Large intestine (tissue), 12 donors: ENCODE measurements at places on chromosomes 12 and 14. TPM values are rescaled to one million over a fixed set of nuclear protein-coding genes. Genes with fewer than 3 reads are reported as not detected.
A peak's percentile ranks its signal among the peaks of the same experiment; 100 is the strongest.

DNA sequence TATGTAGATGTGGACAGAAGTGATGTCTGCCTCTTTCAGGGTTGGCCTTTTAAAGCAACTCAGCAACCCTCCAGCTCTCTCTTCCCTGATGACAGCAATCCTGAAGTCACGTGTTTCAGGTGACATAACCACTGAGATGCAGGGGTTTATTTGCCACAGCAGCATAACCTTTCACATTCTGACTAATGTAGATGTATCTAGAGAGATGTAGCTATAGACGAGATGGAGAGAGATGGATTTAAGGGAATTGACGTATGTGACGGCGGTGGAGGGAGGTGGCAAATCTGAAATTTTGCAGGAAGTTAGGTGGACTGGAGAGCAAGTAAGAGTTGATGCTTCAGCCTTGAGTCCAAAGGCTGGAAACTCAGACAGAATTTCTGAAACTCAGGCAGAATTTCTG, 126.0 kb downstream of the ZFP36L1 start:
- no peak for DNase-seq
- H3K36me3 ChIP-seq = no peaks in the 10 kb centered on the region
- peaks cover 12% of the 10 kb centered on the region for H3K4me1 ChIP-seq

- DNase-seq = no peak
- H3K27me3 ChIP-seq = no peaks in the 10 kb centered on the region
- no peak overlapping the region for H3K4me3 ChIP-seq
- H3K4me1 ChIP-seq = peaks cover 17% of the 10 kb centered on the region
- peaks cover 7% of the 10 kb centered on the region for H3K36me3 ChIP-seq
These were observed 96.5 kb downstream of the DUSP16 start for GRCh38 chr12:12466157-12466556.

DNA sequence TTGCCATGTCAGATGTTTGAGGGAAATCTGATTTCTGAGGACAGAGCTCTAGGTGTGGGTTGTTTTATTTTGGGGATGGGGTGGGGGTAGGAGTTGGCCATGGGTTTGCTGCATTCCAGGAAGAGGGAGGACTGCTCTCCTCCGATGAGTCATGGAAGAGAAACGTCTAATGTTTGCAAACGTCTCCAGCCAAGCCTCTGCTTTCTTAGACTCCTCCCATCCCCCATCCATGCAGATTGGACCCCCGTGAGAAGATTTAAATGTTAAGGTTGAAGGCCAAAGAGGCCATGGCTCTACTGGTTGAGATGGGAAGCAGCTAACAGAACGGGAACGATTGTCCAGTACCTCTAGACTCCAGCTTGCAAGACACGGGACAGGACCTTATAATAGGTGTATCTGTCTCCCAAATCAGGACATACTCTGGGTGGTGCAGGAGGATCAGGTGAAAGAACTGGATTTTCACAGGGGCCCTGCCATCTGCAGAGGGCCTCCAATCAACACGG, 11.4 kb upstream of the ATP2A2 start:
- peaks cover 17% of the 10 kb centered on the region for H3K4me1 ChIP-seq
- peak overlapping the region; percentile 5 for H3K27ac ChIP-seq
- H3K4me3 ChIP-seq = no peak overlapping the region

GRCh38 chr14:104393199-104393897, 186.2 kb upstream of the C14orf180 start:
- no peak overlapping the region for H3K27ac ChIP-seq
- H3K27me3 ChIP-seq = no peaks in the 10 kb centered on the region
- H3K36me3 ChIP-seq = no peaks in the 10 kb centered on the region
- H3K4me1 ChIP-seq = no peaks in the 10 kb centered on the region
- H3K4me3 ChIP-seq = no peak overlapping the region
- no peak for DNase-seq

DNA sequence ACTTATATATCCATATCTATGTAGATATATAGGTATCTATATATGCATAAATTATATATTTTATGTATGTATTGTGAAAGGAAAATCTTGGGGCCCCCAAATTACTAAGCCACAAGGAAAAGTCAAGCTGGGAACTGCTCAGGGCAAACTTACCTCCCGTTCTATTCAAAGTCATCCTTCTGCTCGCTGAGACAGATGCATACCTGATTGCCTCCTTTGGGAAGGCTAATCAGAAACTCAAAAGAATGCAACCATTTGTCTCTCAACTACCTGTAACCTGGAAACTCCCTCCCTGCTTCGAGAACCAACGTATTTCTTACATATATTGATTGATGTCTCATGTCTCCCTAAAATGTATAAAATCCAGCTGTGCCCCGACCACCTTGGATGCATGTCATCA, 58.8 kb upstream of the C14orf132 start:
- no peak overlapping the region for H3K27ac ChIP-seq
- peaks cover 21% of the 10 kb centered on the region for H3K27me3 ChIP-seq
- no peaks in the 10 kb centered on the region for H3K36me3 ChIP-seq
- no peak for DNase-seq
- no peak overlapping the region for H3K4me3 ChIP-seq
- no peaks in the 10 kb centered on the region for H3K4me1 ChIP-seq

GRCh38 chr12:20220339-20220738, 148.0 kb upstream of the PDE3A start:
- H3K4me1 ChIP-seq = no peaks in the 10 kb centered on the region
- no peak overlapping the region for H3K4me3 ChIP-seq
- H3K36me3 ChIP-seq = no peaks in the 10 kb centered on the region
- no peak overlapping the region for H3K27ac ChIP-seq
- H3K27me3 ChIP-seq = no peaks in the 10 kb centered on the region
- DNase-seq = no peak

DNA sequence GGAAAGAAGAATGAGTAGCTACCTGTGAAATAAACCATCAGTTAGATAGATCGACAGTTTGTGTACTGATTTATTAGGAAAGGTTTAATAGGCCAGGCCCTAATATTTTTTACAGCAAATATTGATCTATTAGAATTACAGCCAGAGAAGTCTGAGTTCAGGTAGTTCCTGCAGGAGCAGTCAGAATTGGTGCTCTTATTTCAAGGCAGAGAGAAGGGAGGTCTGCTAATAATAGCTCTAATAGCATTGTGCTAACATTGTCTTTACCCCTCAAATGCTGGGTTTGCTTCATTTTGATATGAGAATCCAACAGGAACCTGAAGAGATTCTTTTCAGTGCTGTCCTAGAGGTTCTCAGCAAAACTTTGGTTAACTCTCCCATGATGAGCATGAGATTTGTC, 343.8 kb upstream of the NAV3 start:
- no peaks in the 10 kb centered on the region for H3K27me3 ChIP-seq
- H3K27ac ChIP-seq = no peak overlapping the region
- no peaks in the 10 kb centered on the region for H3K4me1 ChIP-seq

- H3K36me3 ChIP-seq = no peaks in the 10 kb centered on the region
- H3K27ac ChIP-seq = no peak overlapping the region
- H3K4me1 ChIP-seq = no peaks in the 10 kb centered on the region
- peaks cover 14% of the 10 kb centered on the region for H3K27me3 ChIP-seq
These were observed 12.8 kb upstream of the CEP170B start for GRCh38 chr14:104852280-104852663.

GRCh38 chr12:63899396-63899795, 54.9 kb downstream of the SRGAP1 start:
- H3K27ac ChIP-seq = no peak overlapping the region
- H3K4me3 ChIP-seq = no peak overlapping the region
- no peak for DNase-seq
- H3K27me3 ChIP-seq = no peaks in the 10 kb centered on the region

- H3K4me1 ChIP-seq = no peaks in the 10 kb centered on the region
- H3K27me3 ChIP-seq = no peaks in the 10 kb centered on the region
- DNase-seq = no peak
- no peak overlapping the region for H3K4me3 ChIP-seq
- H3K36me3 ChIP-seq = no peaks in the 10 kb centered on the region
- H3K27ac ChIP-seq = no peak overlapping the region
These were observed 83.2 kb downstream of the SPPL3 start for GRCh38 chr12:120820884-120821510.

DNA sequence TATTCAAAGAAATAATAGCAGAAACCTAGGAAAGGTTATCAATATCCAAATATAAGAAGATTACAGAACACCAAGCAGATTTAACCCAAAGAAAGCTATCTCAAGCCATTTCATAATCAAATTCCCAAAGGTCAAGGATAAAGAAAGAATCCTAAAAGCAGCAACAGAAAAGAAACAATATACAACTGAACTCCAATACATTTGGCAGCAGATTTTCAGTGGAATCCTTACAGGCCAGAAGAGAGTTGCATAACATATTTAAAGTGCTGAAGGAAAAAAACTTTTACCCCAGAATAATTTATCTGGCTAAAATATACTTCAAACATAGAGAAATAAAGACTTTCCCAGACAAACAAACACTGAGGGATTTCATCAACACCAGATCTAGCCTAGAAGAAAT, 54.3 kb downstream of the DENND5B start:
- no peak overlapping the region for H3K27ac ChIP-seq
- H3K36me3 ChIP-seq = peaks cover 3% of the 10 kb centered on the region
- H3K4me1 ChIP-seq = peaks cover under 1% of the 10 kb centered on the region
- H3K27me3 ChIP-seq = no peaks in the 10 kb centered on the region
- DNase-seq = no peak

GRCh38 chr14:102437997-102438915, 71.3 kb downstream of the ANKRD9 start:
- peak; percentile 86 for DNase-seq
- no peak overlapping the region for H3K27ac ChIP-seq
- H3K36me3 ChIP-seq = peaks cover 39% of the 10 kb centered on the region
- H3K27me3 ChIP-seq = no peaks in the 10 kb centered on the region

GRCh38 chr12:121577443-121578180, 3.2 kb downstream of the KDM2B start:
- DNase-seq = no peak
- peaks cover 12% of the 10 kb centered on the region for H3K36me3 ChIP-seq
- no peaks in the 10 kb centered on the region for H3K27me3 ChIP-seq
- no peak overlapping the region for H3K4me3 ChIP-seq
- peaks cover 27% of the 10 kb centered on the region for H3K4me1 ChIP-seq

DNA sequence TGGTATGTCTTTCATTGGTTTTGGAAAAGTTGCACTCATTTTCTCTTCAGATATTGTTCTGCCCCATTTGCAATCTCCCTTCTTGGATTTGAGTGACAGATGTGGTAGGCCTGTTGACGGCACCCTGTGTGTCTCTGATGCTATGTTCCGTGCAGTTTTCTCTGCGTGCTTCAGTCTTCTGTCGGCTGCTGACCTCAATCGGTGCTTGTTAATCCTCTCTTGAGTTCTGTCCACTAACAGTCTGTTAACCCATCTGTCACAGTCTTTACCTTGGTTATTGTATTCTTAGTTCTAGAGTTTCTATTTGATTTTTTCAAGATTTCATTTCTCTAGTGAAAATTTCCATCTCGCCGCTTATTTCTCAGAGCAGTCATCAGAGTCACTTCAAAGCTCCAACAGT, 20.7 kb upstream of the PLD4 start:
- no peaks in the 10 kb centered on the region for H3K36me3 ChIP-seq
- H3K27ac ChIP-seq = no peak overlapping the region
- peaks cover 13% of the 10 kb centered on the region for H3K27me3 ChIP-seq
- no peaks in the 10 kb centered on the region for H3K4me1 ChIP-seq

DNA sequence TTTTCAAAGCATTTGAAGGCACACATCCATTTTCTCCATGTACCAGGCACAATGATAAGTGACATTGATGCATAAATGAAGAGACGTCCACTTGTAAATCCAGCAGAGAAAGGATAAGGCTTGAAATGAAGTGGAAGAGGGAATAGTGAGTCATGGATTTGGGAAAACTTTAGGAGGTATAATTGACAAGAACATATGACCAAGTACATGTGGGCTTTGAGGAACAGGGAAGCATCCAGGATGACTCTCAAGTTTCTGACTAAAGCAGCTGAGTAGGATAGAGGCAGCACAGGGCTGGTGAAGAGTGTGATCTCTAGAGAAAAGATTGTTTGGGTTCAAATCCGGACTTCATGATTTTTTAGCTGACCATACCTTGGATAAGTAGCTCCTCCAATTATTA, 43.6 kb upstream of the SYT1 start:
- H3K27me3 ChIP-seq = no peaks in the 10 kb centered on the region
- no peak for DNase-seq
- H3K4me3 ChIP-seq = no peak overlapping the region
- H3K27ac ChIP-seq = no peak overlapping the region
- no peaks in the 10 kb centered on the region for H3K4me1 ChIP-seq
- no peaks in the 10 kb centered on the region for H3K36me3 ChIP-seq

- H3K36me3 ChIP-seq = no peaks in the 10 kb centered on the region
- H3K27ac ChIP-seq = no peak overlapping the region
- no peak overlapping the region for H3K4me3 ChIP-seq
- no peak for DNase-seq
- H3K27me3 ChIP-seq = no peaks in the 10 kb centered on the region
These were observed 342.6 kb upstream of the NAV3 start for GRCh38 chr12:77488041-77488620.

GRCh38 chr12:11941606-11942337, 129.0 kb upstream of the BCL2L14 start:
- H3K27ac ChIP-seq = no peak overlapping the region
- no peak for DNase-seq
- no peaks in the 10 kb centered on the region for H3K36me3 ChIP-seq
- H3K4me1 ChIP-seq = no peaks in the 10 kb centered on the region
- H3K27me3 ChIP-seq = no peaks in the 10 kb centered on the region

GRCh38 chr12:128871516-128871892, 18.2 kb downstream of the GLT1D1 start:
- no peak overlapping the region for H3K27ac ChIP-seq
- H3K4me1 ChIP-seq = no peaks in the 10 kb centered on the region
- no peak for DNase-seq
- H3K4me3 ChIP-seq = no peak overlapping the region

- H3K4me1 ChIP-seq = peaks cover 100% of the 10 kb centered on the region
- H3K27ac ChIP-seq = peak overlapping the region; percentile 88
- peak; percentile 76 for DNase-seq
- H3K27me3 ChIP-seq = no peaks in the 10 kb centered on the region
These were observed 29.3 kb downstream of the CD9 start for GRCh38 chr12:6229224-6230218.

GRCh38 chr12:78398750-78399149, 465.8 kb upstream of the SYT1 start:
- H3K27ac ChIP-seq = no peak overlapping the region
- no peaks in the 10 kb centered on the region for H3K27me3 ChIP-seq
- no peaks in the 10 kb centered on the region for H3K4me1 ChIP-seq
- H3K4me3 ChIP-seq = no peak overlapping the region
- H3K36me3 ChIP-seq = no peaks in the 10 kb centered on the region

DNA sequence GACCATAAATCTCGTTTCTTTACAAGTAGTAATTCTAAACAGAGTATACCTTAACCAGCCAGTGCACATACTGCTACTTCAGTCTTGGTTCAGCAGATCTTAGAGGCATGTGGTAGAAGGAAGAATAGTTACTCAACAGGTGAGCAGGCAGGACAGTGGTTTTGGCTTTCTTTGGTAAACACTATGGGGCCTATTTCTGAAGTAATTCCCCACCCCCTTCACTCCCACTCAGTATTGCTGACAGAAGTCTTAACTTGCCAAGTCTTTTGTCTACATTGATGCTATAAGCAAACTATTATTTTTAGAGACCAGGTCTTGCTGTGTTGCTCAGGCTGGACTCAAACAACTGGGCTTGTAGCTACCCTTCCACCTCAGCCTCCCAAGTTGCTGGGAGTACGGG, 68.5 kb downstream of the FBXO34 start:
- H3K27me3 ChIP-seq = no peaks in the 10 kb centered on the region
- no peak overlapping the region for H3K27ac ChIP-seq
- no peak overlapping the region for H3K4me3 ChIP-seq
- DNase-seq = no peak
- peaks cover 9% of the 10 kb centered on the region for H3K4me1 ChIP-seq

Gene NPFF
- not detected for polyA plus RNA-seq

Gene LRRIQ1
- polyA plus RNA-seq = 0.49 TPM

Gene IAPP
- polyA plus RNA-seq = 0.10 TPM

Gene RASAL1
- 0.69 TPM for polyA plus RNA-seq

Gene MIP
- polyA plus RNA-seq = 0.24 TPM

Gene HIGD1C
- not detected for polyA plus RNA-seq

Gene CBLN3
- 5.6 TPM for polyA plus RNA-seq

Gene HIP1R
- 41.8 TPM for polyA plus RNA-seq

Gene KRT71
- 0.04 TPM for polyA plus RNA-seq
